Stimulated activated CD4-positive, alpha-beta T cell treated with anti-CD3 and anti-CD28 coated beads, Interleukin-12 subunit alpha, Interleukin-12 subunit beta, amount 100 ng/mL, for 4 hours (primary cell): ENCODE measurements at places on chromosomes 11 and 22.

DNA sequence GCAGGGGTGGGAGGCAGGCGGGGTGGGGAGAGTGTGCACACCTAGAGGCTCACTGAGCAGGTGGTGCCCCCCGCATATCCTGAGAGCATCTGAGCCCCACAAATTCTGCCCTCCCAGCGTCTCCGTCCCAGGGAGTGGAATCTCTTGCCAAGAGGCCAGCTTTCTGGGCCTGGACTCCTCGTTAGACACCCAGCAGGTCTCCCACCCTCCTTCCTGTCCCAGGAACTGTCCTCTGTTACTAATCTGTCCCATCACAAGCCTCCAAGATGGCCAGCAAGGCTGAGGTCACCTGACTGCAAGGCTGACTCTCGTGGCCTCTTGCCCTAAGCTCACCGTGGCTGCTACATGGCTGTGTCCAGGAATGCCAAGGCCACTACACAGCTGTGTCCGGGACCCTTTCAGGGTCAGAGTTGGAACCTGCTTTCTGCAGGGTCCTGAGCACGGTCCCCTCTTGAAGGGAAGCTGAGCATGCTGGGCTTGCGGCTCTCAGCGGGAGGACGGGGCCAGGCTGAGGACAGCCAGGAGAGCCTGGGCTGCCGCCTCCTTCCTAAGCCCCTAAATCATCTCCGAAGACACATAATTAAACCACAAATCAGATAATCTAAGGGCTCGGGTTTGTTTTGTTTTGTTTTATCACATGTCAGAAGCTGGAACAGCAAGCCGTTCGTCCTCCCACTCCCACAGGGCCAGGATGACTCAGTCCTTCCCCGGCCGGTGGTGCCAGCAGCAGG is 1327.3 kb downstream of the TBC1D22A start:
- DNase-seq: no peak

DNA sequence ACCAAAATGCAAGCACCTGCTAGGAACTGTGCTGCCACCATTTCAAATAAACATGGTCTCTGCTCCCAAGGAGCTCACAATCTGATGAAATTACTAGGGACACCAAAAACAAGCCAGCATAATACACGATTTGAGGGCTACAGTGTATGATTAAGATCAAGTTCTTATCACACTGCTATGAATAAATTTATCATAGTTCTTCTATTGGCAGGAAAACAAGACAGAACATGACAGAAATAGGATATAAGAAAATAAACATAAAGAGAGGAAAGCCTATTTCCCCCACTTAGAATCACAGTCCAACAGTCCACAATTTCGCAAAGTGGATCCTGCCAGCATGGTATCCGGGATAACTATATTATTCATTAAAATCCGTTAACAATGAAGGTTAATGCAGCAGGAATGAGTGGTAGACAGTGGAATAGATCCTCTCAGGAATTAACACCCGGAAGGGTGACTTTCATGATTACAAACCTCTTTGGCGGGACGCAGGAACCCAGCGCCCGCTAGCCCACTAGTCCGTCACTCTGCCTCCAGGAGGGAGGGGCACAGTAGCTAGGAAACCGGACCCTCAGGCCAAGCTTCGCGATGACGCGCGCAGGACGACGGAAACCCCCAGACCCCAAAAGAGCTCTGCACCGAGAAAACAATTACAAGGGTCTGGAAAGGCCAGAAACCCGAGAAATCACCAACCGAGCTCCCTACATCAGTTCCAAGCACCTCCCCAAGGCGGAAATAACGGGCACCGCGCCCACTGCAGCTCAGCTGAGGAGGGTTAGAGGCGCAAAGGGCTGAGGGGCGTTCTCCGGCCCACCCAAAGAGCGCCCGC is 607 bp downstream of the CCDC82 start:
- no peak for DNase-seq

DNA sequence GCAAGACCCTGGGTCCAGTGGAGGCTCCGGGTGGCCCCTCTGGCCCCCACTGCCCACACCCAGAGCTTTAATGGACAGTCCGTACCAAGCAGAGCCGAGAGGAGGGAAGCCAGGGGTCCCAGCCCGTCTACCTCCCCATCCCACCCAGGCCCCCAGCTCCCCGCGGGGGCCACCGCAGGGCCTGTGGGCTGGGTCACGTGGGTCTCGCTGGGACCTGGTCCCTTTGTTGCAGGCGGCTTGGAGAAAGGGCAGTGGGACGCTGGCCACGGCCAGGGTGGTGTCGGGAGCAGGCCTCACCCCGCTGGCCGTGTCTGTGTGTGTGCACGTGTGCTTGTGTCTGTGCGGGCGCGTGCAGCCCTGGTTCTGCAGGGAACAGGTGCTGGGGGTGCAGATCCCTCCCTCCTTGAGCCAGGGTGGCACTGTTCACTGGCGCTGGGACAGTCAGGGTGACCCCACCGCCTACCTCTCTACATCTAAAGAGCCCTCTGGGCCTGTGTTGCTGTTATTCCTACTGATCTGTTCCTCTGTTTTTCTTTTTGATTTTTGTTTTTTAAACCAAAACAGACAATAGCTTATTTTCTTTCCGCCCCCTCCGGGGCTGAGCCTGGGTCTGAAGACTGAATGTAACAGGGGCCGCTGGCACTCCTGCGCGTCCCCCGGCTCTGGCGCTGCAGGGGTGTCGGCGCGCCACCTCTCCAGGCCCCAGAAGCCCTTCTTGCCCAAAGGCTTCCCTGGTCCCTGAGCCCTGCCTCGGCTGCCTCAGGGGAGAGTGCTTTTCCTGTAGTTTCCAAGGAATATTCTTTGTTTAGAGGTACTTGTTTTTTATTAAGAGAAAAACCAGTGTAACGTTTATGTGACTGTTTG is 20.1 kb upstream of the TMEM191C start:
- DNase-seq: no peak

DNA sequence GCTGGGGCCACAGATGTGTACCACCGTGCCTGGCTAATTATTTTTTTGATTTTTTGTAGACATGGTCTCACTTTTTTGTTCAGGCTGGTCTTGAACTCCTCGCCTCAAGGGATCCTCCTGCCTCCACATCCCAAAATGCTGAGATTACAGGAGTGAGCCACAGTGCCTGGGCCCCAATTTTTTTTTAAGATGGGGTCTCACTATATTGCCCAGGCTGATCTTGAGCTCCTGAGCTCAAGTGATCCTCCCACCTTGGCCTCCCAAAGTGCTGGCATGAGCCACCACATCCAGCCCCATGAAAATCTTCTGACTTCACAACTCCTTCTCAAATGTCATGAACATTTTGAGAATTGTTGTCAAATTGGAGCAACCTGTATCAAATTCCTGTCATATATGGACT is 2.3 kb upstream of the ANKRD54 start:
- DNase-seq: no peak

DNA sequence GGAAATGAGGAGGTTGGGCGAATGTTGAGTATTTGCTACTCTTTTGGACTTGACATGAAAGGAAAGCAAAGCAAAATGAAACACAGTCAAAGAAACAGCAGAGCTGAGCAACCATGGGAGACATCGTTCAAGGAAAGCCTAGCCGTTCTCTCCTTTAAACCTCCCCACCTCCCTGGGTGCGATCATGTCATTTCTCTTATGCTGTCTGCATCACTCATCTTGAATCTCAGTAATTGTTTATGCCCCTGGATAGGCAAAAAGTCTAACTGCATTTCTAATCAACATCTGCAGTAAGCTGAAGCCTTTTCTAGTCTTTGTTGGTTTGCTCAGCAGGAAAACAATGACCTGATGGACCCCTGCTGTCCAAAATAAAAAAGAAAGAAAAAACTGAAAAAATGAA is 107.0 kb downstream of the MSANTD4 start:
- no peak for DNase-seq

DNA sequence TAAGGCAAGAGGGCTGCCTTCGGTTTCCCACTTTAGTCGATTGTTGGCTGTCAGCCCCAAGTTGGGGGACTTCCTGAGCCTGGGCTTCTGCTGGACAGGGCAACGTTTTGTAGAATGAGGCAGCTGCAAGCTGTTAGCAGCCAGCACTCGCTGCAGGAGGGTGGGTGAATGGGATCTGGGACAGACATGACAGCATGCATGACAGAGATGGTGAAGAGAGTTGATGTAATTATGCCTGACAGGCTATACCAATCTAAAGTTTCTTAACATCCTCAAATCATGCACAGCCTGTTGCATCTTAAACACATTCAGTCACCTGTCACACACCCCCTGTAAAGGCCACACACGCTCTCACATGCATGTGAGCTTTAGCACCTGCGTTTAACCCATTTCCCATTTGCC is 49.2 kb downstream of the CWC15 start:
- no peak for DNase-seq

DNA sequence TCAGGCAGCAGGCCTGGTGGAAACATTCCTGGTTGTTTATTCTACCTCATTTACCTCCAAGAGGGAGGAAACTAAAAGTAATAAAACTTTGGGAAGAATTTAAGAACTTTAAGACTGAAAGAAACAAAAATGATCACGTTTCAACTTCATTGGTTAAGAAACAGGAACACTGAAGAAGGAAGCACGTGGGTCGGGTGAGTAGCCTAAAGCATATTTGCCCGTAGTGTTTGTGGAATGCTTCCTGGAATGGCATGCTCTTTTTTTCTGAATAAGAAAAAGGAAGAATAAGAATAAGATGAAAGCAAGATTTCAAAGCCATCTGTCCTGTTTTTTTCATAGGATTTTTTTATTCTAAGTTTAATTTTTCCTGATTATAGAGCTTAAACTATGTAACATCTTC is 83.1 kb downstream of the WNT11 start:
- no peak for DNase-seq

- no peak for DNase-seq
Observed at GRCh38 chr22:44491269-44492035, 6.6 kb downstream of the RTL6 start.

DNA sequence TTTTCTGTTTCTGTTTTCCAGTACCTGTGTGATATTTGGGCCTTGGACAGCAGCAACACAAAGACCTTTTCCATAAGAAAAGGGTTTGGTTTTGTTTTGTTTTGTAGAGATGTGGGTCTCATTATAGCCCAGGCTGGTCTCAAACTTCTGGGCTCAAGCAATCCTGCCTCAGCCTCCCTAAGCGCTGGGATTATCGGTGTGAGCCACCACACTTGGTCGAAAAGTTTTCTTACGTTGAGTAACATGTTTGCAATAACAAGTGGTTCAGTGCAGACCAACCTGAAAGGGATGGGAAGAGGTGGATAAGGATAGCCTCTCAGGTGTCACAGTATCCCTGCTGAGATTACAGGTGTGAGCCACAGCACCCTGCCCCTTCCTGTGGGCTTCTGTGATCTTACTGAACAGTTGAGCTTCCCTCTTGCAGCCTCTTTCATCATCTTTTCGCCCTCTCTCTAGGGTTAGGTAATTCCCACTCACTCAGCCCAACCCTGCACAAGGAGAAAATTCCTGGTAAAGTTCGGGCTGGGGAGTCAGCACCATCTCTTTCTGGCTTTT is 3.5 kb upstream of the MRPL48 start:
- DNase-seq: no peak

- no peak for DNase-seq
Observed at GRCh38 chr11:116721988-116722387, 50.8 kb downstream of the BUD13 start.

- DNase-seq: no peak
Observed at GRCh38 chr22:44218071-44218470, 37.3 kb downstream of the PARVG start.

GRCh38 chr22:39664485-39665200 is 94.1 kb downstream of the CACNA1I start:
- peak; percentile 34 for DNase-seq

GRCh38 chr11:96303064-96303463 is 39.9 kb downstream of the MAML2 start:
- no peak for DNase-seq

DNA sequence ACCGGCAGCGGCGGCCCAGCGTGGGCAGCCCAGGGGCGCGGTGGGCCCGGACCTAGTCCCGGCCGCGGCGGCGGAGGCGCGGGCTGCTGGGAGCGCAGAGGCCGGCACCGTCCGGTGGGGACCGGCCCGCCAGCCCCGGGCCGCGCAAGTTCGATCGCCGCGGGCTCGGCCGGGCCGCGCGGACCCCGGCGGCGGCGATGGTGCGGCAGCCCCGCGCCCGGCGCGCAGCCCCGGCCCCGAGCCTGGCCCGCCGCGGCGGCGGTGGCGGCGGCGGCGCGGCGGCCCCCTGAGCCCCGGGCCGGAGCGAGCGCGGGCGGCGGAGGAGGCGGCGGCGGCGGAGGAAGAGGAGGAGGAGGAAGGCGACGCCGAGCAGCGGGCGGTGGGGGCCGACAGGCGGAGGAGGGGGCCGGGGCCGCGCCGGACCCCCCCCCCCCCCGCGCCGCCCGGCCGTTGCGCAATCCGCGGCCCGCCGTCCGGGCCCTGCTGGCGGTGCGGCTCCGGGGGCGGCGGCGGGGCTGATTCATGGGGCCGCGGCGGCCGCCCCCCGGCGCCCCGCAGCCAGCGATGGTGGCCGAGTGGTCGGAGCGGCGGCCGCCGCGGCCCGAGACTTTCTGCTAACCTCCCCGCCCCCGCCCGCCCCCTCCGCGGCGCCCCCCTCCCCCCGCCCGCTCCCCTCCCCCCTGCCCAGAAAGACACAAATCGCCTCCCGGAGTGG is 1251.9 kb downstream of the BRD1 start:
- DNase-seq: no peak
